ENCODE measurements at places on chromosomes 7 and 10.

DNA sequence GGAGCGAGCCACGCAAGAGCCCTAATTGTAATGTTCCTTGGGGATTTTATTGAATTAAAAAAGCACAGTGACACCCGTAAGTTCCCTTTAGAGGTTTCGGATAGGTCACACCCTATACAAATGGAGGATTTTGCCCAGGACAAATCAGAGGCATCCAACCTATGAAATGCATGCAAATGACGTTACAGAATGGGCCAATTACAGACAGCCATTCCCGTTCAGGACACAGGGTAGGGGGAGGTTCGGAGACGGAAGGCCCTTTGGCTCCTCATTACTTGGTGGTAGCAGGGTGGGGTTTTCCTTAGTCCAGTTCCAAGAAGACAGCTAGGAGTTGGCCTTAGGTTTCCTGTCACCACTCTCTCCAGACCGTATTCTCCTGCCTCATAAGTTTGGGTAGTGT lies 754.1 kb downstream of the IPMK start:
- DNase-seq = no peak

DNA sequence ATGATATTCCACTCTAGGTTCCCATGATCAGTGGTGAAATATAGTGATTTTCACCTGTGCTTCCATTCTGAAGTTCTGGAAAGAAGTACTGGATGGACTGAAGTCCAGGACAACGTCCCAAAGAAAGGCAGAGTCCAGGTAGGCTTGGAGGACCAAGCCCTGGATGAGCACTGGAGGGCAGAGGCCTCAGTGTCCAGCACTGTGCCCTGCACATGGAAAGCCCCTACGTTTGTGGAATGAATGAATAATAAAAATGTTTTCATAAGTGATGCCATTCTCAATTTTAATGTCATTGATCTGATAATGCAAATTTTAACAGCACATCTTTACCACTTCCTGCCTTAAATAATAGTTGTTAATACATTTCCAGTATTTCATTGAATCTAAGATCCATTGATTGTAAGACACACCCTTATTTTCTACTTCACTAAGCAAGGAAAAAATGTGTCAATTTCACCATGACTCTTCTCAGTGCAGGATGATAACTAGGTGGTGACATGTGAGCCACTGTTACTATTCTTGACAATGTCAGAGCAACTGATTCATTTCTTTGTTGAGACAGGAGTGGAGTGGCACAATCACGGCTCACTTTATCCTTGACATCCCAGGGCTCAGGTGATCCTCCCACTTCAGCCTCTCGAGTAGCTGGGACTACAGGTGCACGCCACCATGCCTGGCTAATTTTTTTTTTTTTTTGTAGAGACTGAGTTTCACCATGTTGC lies 35.2 kb downstream of the ZNF783 start:
- no peak for DNase-seq

- no peak for DNase-seq
Measured at GRCh38 chr10:15370212-15370855, 755 bp downstream of the FAM171A1 start.

DNA sequence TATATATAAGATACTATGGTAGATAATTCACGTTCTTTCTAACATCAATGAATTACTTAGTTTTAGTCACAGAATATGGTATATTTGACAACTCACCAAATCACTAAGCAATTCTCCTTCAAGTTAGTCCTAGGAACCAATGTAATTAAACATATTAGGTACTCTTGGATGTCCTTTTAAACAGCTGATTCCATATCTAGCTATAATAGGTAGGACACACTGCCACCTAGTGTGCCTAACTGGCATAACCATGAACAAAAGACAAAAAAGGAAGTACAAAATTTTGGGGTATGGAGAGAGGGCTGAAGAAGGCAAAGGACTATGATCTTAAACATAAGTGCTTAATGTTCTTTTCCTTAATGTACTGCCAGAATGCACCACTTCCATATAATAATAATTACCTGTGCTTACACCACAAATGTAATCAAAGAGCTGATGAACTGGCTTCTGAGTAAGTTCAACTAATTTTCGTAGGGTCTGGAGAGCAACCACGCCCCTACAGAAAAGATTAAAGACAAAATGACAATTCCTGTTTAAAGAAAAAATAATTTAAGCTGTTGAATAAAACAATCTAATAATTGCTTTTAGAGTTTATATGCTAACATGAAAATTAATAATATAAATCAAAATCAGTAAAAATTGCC lies 28.7 kb downstream of the PNPLA8 start:
- DNase-seq = no peak

- no peak for DNase-seq
Measured at GRCh38 chr7:5492020-5492635, 68.5 kb upstream of the TNRC18 start.

DNA sequence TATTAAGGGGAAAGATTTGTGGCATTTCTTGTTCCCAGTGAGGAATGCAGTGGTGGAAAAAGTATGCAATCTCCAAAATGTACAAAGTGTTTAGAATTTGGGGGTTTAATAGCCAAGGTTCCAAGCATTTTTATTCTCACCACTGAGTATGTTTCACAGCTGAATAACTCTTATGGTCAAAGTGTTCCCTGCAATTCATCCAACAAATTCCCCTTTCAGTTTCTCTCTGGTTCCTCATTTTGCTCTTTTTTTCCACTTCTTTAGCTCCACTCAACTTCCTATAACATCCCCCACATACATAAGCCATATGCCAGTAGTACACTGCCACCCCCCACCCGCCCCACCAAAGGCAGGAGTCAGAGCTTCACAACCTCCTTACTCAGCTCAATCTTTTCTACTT lies 4.6 kb downstream of the HECW1 start:
- no peak for DNase-seq

GRCh38 chr10:27457966-27458365 lies 46.1 kb upstream of the RAB18 start:
- DNase-seq = no peak

GRCh38 chr7:100400656-100401055 lies 27.4 kb downstream of the PILRA start:
- DNase-seq = no peak

DNA sequence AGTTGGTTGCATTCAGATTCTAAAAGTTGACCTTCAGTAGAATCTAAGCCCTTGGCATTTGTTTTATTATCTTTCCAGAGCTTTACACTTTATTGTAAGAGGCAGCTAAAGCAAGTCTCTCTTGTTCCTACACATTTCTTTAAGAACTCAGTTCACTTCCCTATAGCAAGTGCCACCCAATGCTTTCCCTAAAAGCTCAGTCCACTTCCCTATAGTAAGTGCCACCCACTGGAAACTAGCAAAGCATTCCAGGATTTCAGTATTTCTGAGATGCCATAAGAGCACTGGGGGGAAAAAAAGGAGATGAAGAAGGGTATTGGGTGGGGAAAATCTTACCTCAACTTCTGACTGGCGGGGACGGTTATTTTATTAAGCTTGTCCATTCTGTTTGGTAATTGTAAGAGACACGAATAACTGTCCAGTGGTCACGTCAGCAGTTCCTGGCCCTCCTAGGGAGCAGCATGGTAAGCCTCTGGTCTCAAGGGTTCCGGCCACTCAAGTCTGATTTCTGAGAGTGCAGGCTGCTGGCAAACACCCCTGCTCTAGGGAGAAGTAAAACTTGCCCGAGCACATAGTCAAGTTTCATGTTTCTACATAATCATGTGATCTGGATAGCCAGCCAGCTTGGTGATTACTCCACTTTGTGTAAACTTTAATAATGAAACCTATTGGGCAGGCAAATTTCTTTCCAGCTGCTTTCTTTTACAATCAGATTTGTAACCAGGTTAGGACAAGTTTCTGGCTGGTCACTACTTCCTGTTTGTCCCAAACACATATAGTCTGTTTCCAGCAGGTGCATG lies at the start of gene BLNK:
Gene BLNK, minus strand, starts transcription at position 554 of the 800 bp plus-strand sequence. Its CDS starts 171 bp downstream, at position 383.
- no peak for DNase-seq

DNA sequence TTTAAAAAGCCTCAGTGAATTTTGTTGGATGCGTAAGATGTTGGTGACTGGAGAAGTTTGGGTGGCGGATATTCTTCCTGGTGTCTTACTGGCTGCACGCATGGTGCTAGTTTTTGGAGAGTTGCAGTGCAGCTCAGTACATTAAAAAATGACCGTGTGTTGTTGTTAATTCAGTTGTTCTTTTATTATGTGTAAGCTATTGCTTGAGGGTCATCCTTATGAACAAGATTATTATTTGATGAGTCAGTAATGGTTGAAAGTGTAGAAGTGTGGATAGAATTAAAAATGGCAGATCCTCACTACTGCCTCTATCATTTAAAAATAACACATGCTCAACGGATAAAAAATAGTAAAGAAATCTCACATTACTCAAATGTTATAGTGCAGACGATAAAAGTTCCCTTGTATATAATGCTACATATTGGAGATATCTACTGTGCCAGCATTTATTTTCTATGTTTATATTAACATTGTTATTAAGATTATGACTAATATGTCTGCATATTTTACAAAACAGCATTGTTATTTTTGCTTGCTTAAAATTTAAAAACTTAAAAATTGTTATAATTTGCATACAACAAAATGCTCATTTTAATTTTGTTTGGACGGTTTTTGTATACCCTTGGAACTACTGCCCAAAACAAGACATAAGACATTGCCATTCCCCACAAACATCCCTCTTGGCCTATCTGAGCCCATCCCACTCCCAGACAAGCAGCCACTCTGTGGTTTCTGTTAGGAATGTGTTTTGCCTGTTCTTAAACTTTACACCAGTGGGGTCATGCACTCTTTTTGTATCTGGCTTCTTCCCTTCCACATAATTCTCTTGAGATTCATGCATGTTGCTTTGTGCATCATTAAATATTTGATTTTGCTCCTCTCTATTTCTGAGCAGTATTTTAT lies 142.0 kb downstream of the DOCK1 start:
- no peak for DNase-seq

DNA sequence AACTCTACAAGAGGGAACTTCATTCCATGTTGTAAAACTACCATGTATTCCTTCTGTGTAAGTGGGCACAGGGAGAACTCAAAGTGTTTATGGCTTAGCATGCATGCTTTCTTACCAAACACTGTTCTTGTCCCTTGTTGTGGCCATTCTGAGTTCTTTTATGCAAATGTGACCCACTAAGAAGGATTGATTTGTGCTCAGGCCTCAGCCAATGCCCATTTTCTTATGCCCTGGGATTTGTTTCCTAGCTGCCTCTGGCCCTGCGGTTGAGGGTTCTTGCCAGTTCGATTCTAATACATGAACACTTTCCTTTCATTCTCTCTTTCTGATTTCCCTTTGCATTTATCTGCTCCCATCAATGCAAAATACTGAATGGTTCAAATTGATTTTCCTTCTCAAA lies 316.7 kb downstream of the NRG3 start:
- no peak for DNase-seq

DNA sequence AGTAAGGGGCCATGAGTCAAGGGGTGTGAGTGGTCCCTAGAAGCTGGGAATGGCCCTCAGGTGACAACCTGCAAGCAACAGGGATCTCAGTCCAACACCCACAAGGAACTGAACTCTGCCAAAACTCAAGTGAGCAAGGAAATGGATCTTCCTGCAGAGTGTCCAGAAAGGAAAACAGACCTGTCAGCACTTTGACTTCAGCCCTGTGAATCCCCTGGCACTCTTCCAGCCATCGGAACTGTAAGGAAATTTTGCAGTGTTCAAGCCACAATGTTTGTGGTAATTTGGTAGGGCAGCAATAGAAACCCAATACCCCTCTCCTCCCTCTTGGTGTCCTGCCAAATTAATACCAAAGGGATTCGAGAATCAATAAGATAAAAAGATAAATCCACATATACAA lies 6.9 kb downstream of the LYZL1 start:
- DNase-seq = no peak

- no peak for DNase-seq
Measured at GRCh38 chr7:92731335-92732063, 104.9 kb downstream of the CDK6 start.

DNA sequence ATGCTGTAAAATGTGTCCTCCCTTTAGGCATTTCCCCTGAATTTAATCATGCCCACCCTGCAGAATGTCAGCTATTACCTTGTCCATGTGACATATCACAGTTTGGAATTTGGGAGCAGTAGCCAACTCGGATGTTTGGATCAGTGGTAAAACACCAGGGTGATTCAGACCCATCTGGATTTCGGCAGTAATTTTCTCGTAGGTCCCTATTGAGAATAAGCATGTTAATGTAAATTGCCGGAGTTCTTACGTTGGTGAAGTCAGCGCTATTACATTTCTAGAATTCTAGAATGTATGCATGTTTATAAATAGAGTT lies 44.1 kb downstream of the HGF start:
- DNase-seq = no peak

- no peak for DNase-seq
Measured at GRCh38 chr10:31317652-31318381, 1.2 kb upstream of the ZEB1 start.

DNA sequence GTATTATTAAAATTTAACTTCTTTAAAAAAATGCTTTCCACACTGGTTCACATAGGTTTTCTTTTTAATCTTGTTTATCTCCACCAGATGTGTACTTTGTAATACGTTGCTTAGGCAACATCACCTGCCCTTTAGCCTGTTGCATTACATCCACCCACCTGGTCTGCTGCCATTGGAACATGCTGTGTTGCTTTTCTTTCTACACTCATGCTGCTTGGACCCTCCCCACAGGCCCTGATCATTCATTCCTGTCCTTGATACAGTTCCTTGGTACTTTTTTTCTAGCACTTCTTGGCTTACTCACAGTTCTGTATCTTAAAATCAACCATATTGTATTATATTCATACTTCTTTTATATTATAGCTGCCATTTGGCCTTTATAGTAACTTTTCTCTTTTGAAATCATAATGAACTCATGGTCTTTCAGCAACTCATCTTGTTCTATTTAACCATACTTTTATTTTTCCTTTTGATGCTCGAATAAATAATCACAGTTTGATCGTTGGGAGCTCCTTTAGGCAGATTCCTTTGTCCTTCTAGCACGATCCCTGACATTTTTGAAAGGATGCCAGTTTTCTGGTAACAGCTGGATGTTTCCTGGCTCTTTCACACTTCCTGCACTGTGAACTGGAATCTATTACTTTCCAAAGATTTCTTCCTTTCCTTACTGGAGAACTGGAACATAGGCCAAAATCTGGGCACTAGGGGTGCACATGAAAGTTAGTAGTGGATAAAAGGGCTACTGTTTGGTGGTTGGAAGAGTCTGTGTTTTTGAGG lies 125.1 kb downstream of the CDK14 start:
- DNase-seq = no peak

DNA sequence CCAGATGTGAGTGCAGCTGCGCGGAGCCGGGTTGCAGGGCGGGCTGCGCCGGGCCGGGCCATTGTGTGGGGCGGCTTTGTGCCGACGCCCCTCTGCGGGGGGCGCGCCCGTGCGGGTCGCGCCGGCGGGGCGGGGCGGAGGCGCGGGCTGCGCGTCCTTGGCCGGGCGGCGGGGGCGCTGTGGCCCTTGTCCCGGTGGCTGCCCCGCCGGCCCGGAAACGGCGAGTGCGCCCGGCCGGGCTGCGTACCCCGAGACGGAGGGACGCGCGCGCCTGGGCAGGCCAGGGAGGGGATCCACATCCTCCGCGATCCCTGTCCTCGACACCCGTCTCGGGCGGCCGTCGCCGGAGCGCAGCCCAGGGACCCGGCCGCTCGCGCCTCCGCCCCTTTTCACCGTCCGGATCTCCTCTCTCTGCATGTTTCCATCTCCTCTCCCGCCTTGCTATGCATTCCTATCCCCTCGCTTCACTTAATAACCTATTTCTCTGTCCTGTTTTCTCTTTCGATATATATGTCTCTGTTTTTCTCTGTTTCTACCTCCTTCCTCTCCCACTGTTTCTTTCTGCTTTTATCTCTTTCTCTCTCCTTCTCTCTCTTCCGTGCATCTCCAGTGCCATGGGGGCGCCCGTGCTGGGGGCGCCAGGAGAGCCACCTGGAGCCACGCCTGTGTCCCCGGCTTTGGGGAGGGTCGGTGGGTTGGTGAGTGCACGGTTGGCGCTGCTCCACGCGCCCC lies 765 bp downstream of the PFKFB3 start:
- no peak for DNase-seq

GRCh38 chr10:74543276-74543675 lies 283.1 kb upstream of the KAT6B start:
- no peak for DNase-seq
